ENCODE measurements at places on chromosomes 1 and 21.

DNA sequence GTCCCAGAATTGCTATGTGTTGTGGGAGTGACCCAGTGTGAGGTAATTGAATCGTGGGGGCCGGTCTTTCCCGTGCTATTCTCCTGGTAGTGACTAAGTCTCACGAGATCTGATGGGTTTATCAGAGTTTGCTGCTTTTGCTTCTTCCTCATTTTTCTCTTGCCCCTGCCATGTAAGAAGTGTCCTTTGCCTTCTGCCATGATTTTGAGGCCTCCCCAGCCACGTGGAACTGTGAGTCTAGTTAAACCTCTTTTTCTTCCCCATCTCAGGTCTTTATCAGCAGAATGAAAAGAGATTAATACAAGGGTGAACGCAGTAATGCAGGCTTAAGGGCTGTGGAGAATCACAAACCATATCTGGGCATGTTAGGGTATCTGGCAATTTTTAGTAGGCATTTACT is 624.0 kb downstream of the USP25 start:
- peaks cover 1% of the 10 kb centered on the region for H3K27me3 ChIP-seq
- H3K27ac ChIP-seq = no peak overlapping the region
- no peak for DNase-seq
- no peaks in the 10 kb centered on the region for H3K36me3 ChIP-seq

GRCh38 chr21:36450511-36450910 is 29.4 kb downstream of the CLDN14 start:
- H3K4me3 ChIP-seq = no peak overlapping the region
- H3K27ac ChIP-seq = no peak overlapping the region
- DNase-seq = no peak

- H3K4me3 ChIP-seq = no peak overlapping the region
- no peaks in the 10 kb centered on the region for H3K36me3 ChIP-seq
- H3K27ac ChIP-seq = no peak overlapping the region
- DNase-seq = no peak
- H3K27me3 ChIP-seq = peaks cover 4% of the 10 kb centered on the region
These were observed 16.0 kb downstream of the OR2T11 start for GRCh38 chr1:248618878-248619277.

- no peak overlapping the region for H3K4me3 ChIP-seq
- peaks cover 4% of the 10 kb centered on the region for H3K36me3 ChIP-seq
- H3K4me1 ChIP-seq = no peaks in the 10 kb centered on the region
- no peak for DNase-seq
These were observed 288.9 kb downstream of the LRRIQ3 start for GRCh38 chr1:73909043-73909562.

DNA sequence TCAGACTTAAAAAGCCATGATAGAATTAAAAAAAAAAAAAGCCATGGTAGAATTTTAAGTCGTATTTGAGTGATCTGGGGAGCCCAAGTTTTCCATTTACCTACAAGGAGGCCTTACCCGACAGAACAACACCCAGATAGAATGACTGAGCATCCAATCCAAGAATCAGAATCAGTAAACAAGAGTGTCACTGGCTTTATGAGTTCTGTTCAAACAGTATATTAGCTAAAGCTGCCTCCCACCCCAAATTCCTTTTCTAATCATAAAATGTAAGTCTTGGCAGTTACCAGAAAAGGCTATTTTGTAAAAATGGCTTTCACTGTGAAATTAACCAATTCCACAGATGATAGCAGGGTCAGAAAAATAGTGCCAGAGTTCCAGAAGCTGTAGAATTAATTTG is 1.2 kb downstream of the GTF2B start:
- H3K27me3 ChIP-seq = peaks cover 6% of the 10 kb centered on the region
- H3K4me3 ChIP-seq = peak overlapping the region; percentile 93
- peak overlapping the region; percentile 92 for H3K27ac ChIP-seq
- peaks cover 4% of the 10 kb centered on the region for H3K36me3 ChIP-seq
- no peak for DNase-seq

DNA sequence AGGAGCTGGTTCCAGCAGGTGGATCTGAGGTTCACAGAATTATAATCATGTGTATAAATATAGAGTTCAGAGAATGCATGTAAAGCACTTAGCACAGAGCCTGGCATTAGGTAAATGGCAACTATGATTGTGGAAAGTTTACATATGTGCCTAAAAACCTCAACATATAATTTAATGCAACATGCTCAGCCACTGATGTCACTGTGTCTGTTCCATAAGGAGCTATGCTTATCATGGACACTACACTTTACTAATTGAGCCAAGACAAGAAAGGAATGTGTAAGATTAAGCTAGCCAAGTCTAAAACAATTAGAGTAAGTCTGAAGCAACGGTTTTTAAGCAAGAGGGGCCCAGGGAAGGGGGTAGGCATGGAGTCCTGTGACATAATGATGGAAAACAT is 61.5 kb downstream of the GNG12 start:
- no peak overlapping the region for H3K4me3 ChIP-seq
- H3K4me1 ChIP-seq = no peaks in the 10 kb centered on the region
- peaks cover 2% of the 10 kb centered on the region for H3K27me3 ChIP-seq
- peaks cover 12% of the 10 kb centered on the region for H3K36me3 ChIP-seq
- DNase-seq = no peak

DNA sequence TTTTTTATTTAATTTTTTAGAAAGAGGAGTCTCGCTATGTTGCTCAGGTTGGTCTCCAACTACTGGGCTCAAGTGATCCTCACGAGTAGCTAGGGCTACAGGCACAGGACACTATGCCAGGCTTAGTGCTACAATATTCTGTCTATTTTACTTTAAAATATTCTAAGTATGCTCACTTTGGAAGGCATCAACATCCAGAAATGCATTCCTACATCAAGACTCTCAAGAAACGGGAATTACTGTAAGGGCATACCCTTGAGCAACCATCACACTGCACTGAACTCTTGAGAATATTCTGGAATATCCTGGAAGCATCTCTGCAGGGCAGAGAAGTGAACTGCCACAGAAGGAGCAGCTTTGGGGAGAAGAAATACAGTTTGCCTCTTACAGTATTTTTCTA is 565 bp upstream of the DMRTB1 start:
- no peak overlapping the region for H3K27ac ChIP-seq
- H3K4me3 ChIP-seq = no peak overlapping the region
- no peak for DNase-seq
- peaks cover 4% of the 10 kb centered on the region for H3K27me3 ChIP-seq
